ENCODE measurements at places on chromosomes 5 and 9.

DNA sequence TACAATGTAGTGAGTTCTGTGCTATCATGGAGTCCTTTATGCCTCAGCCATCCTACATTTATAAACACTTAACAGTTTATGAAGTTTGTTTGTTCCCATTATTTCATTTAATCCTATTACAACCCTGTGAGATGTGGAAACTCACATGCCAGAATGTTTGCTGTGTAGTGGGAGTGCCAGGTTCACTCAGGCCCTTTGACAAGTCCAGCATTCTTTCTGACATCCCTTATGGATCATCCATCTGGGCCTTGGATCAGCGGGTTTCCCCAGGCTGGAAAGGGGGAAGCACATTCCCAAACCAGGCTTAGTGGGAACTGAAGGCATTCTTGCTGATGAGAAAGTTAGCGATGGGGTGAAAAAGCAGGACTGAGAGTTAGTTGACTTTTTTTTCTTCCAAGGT lies 128.1 kb upstream of the OTULINL start:
- no peak for DNase-seq

DNA sequence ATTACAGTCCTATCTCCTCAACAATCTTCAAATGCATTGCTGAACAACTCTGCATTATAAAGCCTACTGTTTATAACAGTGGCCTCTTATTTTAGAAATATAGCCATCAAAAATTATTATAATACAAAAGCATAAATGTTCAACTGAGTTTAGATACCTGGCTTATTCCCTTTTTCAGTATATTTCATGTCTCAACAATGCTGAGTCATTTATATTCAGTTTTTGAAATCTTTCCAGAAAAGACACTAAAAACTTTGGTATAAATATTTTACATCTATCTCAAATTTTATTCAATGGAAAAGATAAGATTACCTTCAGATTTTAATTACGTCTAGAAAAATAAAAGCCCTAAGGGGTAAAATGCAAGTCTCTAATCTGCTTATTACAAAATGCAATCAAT lies 37.9 kb downstream of the LURAP1L start:
- no peak for DNase-seq

DNA sequence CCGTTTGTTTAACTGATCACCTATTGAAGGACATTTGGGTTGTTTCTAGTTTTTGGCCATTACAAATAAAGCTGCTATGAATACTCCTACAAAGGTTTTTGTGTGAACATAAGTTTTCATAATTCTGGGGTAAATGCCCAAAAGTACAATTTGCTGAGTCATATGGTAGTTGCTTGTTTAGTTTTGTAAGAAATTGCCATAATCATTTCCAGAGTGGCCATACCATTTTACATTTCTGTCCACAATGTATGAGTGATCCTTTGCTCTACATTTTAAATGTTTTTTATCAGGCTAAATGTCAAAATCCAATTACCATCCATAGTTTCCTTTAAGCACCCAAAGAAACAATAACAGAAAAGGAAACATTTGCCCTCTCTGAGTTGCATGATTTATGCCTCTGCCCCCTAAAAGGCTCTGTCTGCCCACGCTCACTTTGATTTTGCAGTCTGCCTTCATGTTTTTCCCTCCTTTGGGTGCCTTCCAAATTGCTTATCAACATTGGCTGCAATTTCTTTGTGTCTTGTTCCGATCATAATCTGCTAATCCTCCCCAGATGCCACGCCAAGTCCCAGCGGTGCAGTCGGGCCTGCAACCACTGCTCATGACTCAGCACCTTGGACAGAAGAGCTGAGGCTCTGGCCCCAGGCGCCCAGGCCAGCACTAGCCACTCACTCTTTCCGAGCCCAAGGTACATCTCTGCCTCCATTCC lies 339.2 kb downstream of the PIK3R1 start:
- no peak for DNase-seq

- no peak for DNase-seq
Observed at GRCh38 chr5:147734894-147735293, 47.6 kb downstream of the JAKMIP2 start.

DNA sequence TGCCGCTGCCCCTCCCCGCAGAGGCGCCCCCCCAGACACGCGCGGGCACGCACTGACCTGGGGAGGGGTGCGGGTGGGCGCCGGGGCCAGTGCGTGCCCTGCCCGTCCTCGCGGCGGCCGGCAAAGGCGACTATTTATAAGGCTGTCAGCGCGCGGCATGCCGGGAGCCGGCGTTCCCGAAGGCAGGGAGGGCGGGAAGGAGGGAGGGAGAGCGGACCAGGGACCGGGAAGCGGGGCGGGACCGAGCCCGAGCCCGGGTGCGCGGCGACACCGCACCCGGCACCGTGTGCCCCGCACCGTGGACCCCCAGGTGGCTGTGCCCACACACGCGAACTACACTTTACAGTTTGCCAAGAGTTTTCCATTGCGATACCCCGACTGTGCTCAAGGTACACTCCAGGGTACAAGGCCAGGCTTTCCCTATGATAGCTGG lies at the start of gene AK1:
AK1 (minus strand) TSS at position 110 of the 433 bp plus-strand sequence. CDS start 3,058 bp downstream, outside the sequence.
- peak; percentile 50 for DNase-seq

DNA sequence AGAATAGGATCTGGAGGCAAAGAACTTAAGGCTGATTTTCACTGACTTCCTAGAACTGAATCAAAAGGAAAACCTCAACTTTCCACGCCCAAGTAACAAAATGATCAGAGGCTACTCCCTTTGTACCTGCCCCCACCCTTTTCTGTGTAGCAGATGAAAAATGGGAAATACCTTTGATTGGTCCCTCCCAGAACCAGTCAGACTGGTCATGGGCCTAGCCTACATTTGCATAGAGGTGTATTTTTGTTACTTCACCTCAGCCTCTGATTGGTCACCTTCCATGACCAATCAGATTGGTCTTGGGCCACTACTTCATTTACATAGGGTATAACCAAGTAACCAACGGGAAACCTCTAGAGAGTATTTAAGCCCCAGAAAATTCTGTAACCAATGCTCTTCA lies 1553.5 kb upstream of the C9orf72 start:
- no peak for DNase-seq

GRCh38 chr5:147658293-147658932 lies 124.1 kb downstream of the JAKMIP2 start:
- no peak for DNase-seq

- DNase-seq, result no peak
Observed at GRCh38 chr9:93650448-93650847, 74.1 kb downstream of the PHF2 start.
